Fibroblast of skin of left biceps (primary cell): ENCODE measurements at places on chromosomes 3 and 15.

- no peak for DNase-seq
Observed at GRCh38 chr3:150220799-150221198, 187.3 kb upstream of the TSC22D2 start.

DNA sequence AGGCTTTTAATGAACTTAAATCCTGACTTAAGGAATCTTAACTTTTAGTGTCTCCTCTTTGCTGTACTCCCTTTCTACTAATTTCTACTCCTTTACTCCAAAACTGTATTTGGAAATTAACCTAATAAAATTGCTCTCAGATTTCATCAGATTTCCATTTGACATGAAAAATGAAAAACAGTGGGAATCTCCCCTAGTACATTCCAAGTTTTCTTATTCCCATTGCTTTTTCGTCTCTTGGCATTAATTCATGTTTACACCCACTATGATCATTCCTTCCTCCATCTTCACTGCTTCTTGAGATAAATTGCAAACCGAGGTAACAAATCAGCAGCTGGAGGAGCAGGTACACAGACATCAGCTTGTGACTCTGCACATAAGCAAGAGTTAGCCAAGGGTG is 208.7 kb downstream of the VGLL3 start:
- no peak for DNase-seq

GRCh38 chr3:132550579-132551305 is 46.3 kb upstream of the ACKR4 start:
- DNase-seq, result no peak

GRCh38 chr3:143302638-143303171 is 183.1 kb downstream of the CHST2 start:
- DNase-seq, result peak; percentile 3

- DNase-seq, result peak; percentile 26
Observed at GRCh38 chr3:55554634-55555425, 67.7 kb upstream of the WNT5A start.

DNA sequence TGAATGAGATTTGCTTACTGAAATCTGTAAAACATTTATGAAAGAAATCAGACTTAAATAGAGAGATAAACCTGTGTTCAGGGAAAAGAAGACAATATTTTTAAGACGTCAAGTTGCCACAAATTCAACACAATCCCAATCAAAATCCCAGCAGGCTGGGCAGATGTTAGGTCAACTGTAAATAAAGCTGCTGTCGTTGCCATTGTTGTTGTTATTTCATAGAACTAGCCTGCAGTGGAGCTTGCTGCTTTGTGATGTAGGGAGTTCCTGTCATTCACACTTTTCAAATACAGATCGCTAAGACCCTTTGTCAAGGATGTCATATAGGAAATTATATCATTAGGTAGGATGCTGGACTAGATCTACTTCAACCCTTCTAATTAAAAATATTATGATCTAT is 123.1 kb downstream of the NEO1 start:
- DNase-seq, result no peak

GRCh38 chr15:90344662-90345061 is 7.4 kb upstream of the ZNF774 start:
- no peak for DNase-seq

- DNase-seq, result no peak
Observed at GRCh38 chr3:10157031-10157430, 7.7 kb upstream of the IRAK2 start.

DNA sequence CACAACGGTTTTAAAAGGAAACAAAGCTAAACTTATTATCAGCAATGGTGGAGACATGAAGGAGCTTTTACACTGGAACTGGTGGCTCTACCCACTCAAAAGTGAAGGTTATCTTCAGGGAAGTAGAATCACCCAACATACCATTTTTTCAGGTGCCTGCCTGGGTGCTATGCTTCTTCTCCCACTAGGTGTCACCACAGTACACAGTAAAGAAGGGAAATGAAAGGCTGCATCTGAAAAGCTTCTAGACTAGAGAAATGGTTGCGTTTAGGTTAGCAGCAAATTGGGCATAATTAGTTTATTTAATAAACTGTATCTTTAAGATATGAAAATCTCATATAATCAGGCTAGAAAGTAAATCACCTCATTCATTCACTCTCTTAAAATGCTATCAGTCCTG is 47.0 kb upstream of the SELENOK start:
- DNase-seq, result peak; percentile 6

DNA sequence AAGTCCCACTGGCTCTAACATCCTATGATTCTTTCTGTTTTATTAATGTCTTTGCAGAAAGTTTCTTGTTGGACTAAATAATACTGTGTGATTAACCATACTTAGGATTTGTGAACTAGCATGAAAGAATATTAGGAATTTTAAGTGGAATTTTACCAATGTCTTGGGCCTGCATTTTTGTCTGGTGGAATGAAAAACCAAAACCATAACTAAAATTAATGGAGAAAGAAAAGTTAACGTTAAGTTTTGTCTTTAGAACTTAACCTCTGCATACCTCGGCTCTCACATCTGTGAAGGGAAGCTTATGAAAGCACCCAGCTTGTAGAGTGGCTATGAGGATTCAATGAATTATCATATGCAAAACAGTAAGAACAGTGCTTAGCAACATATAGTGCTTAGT is 6.5 kb downstream of the FBN1 start:
- DNase-seq, result no peak

GRCh38 chr3:110343376-110343775 is 728.2 kb upstream of the NECTIN3 start:
- peak; percentile 4 for DNase-seq

DNA sequence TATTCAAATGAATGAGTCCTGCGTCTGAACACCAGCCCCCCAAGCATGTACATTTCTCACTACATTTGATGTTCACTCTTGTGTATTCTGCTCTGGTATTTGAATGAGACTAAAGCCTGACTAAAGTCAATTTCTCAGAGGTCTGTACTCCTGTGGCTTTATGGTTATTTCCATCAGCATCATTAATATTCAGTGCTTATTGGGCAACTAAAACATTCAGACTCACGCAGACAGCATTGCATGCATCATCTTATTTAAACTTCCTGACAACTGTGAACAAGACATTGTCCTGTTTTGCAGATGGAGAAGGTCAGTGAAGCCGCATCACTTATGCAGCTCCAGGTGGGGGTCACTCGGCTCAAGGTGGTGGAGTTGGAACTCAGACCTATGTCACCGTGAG is 11.1 kb downstream of the CEMIP start:
- DNase-seq, result no peak

DNA sequence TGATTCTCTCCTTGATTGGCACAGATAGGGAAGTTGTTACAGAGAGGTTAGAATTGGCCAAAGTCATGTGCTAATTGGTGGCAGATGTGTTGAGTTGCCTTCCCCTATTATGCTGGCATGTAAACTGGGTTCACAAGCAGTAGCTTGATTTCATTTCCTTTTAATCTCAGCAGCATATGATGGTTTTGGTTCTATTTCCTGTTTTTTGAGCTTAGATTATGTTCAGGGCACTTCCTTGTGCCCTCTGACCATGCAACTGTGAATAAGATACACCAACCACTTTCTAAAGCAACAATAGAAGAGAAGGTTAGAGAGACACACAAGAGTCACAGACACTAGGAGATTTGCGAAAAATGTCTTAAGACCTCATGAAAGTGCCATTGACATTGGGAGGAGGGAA is 16.5 kb downstream of the HPS3 start:
- DNase-seq, result no peak

GRCh38 chr3:54376939-54377578 is 254.7 kb downstream of the CACNA2D3 start:
- no peak for DNase-seq

- DNase-seq, result no peak
Observed at GRCh38 chr15:62519900-62520299, 354.8 kb upstream of the C2CD4B start.

GRCh38 chr3:56111606-56112304 is 356.5 kb downstream of the ERC2 start:
- DNase-seq, result peak; percentile 61

GRCh38 chr15:28912422-28912821 is 26.6 kb downstream of the APBA2 start:
- no peak for DNase-seq

GRCh38 chr3:28322464-28322863 is 26.1 kb upstream of the ZCWPW2 start:
- DNase-seq, result peak; percentile 33
